ENCODE measurements at places on chromosomes 1 and 21.

DNA sequence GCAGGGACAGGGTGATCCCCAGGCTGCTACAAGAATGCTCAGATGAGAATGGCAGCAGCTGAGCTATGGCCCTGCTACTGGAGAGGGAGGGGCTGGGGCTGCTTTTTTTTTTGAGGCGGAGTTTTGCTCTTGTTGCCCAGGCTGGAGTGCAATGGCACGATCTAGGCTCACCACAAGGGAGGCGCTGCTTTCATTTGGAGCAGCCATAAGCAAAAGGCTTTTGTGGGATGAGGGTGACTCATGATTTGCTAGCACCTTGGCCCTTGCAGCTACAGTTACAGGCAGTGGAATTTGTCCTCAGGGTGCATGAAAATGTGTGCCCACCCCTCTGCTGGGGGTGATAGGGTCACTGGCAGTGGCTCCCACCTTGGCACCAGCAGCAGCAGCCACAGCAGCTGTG, 32.4 kb upstream of the CYP4A22 start:
- no peak for DNase-seq

GRCh38 chr1:181133441-181133951, 45.0 kb downstream of the IER5 start:
- DNase-seq: no peak

DNA sequence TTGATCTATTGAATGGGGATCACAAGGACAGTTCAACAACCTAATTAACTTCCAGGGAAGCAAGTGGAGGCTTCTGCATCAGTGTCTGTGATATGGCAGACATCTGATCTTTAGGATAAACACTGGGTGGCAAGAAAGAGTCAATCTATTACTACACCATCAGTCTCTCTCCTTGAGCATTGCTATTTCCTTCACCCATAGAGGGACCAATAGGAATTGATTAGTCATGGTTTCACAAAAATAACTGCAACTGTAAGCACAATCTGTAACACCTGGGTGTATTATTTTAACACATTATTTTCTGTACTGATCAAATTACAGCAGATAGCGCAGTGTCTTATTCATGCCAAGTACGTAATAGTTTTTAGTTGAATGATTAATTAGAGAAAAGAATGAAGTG, 50.3 kb downstream of the USP24 start:
- no peak for DNase-seq

DNA sequence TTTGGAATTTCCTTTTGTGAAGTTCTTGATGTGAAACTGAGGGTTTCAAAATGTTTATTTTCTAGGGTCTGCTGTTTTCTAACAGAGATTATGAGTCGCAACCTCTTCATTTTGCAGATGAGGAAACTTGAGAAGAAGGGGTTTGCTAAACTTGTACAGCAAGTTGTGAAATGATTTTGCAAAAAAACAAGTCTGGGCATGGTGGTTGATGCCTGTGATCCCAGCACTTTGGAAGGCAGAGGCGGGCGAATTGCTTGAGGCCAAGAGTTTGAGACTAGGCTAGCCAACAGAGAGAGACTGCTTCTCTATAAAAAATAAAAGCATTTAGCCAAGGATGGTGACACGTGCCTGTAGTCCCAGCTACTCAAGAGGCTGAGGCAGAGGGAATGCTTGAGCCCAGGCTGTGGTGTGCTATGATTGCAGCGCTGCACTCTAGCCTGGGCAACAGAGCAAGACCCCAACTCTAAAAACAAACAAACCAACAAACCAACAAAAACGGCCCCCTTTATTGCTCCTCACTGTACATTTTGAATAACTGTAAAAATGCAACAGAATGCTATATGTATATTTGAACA, 9.9 kb downstream of the TRIM67 start:
- no peak for DNase-seq

- DNase-seq: no peak
Measured at GRCh38 chr1:41534181-41535076, 49.9 kb upstream of the EDN2 start.

DNA sequence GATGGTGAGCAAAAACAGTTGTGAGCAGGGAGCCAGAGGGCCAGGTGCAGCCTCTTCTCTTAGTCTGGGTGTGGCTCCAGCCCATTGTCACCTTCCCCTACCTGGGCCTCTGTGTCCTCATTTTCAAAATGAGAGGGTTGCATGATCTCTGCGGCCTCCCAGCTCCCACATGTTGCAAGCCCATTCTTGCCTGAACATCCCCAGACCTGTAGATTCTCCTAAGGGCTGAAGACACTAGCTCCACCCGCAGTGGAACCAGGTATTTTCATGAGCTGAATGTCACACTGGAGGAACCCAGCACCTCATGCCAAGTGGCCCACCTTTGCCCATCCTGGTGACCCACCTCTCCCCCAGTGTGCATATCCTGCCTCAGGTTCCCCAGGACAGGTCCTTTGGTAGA, 12.3 kb downstream of the IKBKE start:
- DNase-seq: no peak

DNA sequence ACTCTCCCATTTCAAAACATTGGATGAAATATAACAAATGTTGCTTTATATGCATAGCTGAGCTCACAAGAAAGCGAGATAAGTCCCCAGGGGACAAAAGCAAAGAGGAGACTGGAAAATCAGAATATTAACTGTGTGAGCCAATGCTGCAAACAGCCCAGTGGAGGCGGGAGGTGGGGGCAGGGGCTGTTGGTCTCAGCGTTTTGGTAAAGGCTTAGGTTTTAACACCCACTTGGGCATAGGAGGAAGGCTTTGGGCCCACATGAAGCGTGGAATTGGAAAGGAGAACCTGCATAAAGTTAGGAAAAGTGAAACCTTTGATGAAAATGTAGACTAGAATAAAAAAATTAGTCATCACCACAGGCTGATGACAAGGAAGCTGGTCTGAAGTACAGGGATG, 30.2 kb upstream of the SMIM12 start:
- DNase-seq: no peak

DNA sequence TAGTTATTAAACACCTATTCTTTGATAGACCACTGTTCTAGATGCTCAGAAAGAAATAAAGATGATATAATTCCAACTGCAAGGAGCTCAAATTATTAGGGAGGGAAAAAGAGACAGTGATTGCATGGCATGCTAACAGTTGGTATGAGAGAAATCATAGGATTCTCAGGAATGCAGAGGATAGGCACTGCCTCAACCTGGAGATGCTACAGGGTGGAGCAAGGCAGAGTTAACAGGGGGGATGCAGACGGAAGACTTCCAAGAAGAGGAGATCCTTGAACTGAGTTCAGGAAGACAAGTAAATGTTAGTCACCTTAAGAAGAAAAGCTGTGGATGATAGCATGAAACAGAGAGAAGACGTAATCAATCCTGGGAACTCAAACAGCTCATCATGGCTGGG, 123.7 kb downstream of the DAB1 start:
- DNase-seq: no peak

- no peak for DNase-seq
Measured at GRCh38 chr1:1957533-1957961, 38.5 kb upstream of the TMEM52 start.

DNA sequence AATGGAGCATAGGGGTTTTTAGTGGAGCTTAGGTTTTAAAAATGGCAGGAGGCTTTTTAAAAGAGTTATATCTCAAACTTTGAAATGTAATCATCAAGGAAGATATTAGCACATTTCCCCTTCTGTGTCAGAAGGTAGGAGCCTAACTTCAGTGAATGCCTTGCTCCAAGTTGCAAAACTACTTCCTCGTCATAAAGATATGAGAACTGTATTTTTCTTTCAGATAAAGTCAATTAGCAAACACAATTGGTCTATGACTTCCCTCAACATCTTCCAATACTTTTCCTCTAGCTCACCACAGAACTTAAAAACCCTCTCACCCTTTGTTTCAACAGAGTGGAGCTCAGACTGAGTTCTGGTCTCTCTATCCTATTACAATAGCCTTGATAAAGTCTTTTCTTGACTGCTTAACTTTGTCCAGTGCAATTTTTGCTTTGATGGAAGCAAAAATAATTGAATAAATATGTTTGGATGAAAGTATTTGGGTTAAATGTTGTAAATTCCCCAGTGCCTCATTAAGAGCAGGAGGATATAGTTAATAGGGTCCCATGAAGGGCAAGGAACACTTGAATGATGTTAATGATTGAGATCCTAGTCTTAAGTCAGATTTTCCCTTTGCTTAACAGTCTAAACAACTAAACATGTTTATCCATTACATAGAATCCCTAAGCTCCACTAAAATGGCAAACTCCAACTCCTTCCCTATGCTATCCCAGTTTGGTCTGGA, 58.9 kb downstream of the TNFSF18 start:
- no peak for DNase-seq

- DNase-seq: no peak
Measured at GRCh38 chr1:204176049-204176448, 9.9 kb upstream of the REN start.

DNA sequence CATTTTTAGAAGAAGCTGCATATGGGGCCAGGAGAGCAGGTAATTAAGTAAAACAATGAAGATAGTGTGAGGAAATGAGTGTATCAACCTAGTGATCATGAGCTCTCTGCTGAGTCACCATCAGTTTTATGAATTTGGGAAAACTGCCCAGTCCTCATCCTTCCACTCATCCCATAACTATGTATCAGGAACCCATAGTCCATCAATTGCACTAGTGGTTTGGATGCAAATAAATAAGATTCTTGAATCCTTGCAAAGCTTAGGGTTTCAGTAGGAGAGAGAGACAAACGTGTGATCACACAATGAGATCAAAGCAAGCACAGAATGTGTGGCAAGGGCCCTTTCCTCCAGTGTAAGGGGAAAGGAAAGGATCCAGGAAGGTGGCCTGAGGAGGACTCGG, 145.6 kb downstream of the ZZZ3 start:
- no peak for DNase-seq

DNA sequence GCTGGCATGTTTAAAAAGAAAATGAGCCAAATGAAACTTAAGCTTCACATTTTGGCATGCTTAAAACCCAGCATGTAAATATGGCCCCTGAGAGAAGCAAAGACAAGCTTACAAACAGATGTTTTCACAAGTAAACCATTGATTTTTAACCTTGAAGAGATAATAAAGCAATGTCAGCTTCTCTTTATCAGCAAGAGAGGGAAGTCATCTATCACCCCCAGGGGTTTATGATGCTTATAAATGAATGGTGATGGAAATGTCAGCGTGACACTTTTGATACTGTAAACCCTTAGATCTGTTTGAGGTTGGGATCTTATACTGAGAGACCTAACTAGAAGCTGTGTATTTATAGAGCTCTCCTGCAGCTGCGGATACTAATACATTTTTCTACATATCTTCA, 471.3 kb downstream of the PLA2G4A start:
- DNase-seq: no peak

DNA sequence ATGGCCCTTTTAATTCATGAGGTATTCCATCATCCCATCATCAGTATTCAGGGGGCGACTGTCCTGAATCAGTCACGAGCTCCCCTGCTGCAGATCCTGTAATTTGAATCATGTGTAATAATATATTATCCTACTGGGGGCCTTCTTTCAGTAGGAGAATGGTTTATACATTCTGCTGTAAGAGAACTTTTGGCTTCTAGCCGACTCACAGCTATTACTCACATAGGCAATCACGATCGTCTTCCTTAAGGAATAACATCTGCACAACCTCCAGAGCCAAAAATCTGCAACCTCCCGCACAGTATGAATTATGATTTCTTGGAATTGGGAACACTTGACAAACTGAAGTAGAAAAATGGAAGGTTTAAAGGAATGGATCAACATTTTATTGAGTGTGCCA, 343.0 kb downstream of the USP25 start:
- no peak for DNase-seq

Measured in suppressor macrophage treated with lipopolysaccharide for 4 hours (primary cell).